KG1 (cell line): ENCODE measurements at places on chromosomes 5 and 9.

DNA sequence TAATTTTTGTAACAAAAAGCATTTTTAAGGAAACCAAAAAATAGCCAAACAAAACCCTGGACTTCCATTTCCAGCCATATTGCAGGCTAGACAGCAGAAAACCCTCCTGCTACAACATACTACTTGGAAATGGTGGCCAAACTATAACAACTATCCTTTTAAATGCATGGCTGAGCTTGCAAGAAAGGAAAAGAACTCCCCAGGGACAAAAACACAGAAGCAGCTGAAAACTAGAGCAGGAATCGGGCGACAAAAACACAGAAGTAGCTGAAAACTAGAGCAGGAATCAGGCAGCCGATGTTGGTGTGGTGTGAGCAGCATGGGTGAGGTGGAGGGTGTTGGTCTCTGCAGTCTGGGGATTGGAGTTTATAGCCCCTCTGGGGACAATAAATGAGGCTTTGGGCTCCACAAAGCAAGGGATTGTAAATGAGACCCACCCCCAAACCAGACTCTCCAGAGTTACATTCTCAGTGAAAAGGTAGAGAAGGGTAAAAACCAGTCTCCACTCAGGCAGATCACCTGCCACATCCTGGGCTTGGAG is 95.2 kb downstream of the C9orf50 start:
- no peak for DNase-seq

- no peak for DNase-seq
Observed at GRCh38 chr9:354453-354852, 139.8 kb downstream of the DOCK8 start.

DNA sequence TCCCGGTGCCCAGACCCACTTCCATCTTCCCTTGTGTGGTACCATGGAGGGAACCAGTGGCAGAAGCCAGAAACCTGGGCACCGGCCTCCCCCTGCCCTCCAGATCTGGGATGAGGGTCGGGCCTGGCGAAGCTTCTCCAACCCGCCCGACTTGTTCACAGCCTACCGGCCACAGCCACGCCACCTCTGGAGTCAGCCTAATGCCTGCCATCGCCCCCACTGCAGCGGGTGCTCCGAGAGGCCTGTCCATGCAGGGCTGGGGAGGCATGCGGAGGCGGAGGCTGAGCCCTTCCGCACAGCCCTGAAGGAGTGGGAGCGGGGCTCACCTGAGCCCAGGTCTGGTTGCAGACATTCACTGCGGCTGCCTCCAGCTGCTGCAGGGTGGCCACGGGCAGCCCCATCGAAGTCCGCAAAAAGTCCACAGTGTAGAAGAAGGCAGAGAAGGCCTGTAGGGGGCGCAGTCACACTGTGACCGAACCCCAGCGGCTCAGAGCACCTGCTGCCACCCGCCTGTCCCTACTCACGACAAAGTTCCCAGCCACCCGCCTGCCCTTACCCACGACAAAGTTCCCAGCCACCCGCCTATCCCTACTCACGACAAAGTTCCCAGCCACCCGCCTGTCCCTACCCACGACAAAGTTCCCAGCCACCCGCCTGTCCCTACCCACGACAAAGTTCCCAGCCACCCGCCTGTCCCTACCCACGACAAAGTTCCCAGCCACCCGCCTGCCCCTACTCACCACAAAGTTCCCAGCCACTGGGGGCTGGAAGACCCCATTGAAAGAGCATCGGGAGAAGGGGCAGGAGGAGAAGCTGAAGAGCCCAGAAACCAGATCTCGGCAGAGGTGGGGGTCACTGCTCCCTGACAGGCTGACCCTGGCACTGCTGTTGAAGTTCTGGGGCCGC is 3.8 kb upstream of the NPDC1 start:
- peak; percentile 32 for DNase-seq

DNA sequence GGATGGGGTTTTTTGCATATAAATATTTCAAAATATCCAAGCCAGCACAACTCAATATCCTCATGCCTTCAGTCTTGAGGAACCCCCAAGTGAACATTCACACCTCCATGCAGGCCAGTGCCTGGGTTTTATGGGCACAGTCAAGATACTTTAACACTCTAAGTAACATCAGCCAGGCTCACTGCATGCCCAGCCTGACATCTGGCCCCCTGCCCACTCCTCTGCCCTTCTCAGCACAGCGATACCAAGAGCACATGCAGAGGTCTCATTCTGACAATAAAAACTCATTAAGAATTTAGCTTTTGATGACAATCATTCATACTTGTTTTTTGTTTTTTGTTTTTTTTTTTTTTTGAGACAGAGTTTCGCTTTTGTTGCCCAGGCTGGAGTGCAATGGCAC is 250.0 kb downstream of the CWC27 start:
- no peak for DNase-seq

DNA sequence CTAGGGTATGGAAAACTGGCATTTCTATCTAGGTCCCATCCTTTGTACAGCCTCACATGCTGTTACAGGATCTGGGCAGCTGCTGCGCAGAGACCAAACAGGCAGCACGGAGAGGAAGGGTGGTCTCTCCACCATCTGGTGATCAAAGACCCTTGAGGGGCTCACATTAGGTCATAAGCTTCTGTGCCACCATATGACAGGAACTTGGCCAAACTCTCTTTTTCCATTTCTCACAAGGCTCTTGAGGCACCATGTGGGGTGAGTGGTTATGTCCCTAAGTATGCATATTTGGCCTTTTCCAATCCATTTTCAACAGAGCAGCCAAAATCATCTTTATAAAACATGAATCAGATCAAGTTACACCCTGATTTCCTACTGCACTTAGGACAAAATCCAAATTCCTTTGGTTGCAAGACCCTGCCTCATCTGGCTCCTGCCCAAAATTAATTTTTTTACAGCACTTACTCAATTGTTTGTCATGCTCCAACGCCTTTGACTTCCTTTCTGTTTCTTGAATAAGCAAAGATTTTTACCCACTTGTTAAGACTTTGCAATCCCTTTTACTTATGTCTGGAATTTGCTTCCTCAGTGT is 730.0 kb downstream of the MAT2B start:
- no peak for DNase-seq

DNA sequence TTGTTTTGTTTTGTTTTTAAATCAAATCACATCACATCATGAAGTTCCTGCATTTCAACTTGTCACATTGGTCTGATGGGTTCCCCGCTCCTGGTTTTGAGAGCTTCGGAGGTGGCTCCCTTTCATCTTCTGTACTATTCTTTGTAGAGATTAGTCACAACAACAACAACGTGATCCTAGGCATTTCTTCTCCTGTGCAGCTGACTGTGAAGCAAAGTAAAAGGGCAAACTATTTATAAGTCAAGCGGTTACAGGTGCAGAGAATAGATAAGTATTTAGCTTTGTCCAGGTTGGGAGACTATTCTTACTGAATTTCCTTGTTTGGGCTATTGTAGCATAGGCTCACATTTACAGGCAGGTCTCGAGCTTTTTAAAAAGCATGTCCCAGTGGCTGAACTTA is 197.7 kb upstream of the CDKN2B start:
- no peak for DNase-seq

GRCh38 chr9:94675008-94675881 is 35.9 kb upstream of the FBP1 start:
- DNase-seq = no peak

- DNase-seq = no peak
Observed at GRCh38 chr9:135347461-135347860, 132.1 kb upstream of the PPP1R26 start.

DNA sequence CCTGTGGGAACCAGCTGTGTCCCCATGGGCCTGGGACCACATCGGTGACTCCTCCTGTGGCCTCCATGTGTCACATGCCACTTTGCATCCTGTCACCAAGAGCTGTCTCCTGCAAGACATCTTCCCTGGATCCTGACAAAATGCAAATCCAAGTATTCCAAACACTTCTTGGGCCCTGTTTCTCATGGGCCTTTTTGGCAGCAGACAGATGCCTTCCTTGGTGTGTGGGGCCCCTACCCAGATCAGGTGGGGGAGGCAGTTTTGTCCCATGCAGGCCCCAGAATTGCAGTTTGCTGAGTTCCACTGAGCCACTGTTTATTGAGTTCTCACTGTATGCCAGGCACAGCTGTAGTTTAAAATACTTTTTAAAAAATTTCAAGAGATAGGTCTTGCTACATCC is 62.5 kb upstream of the GABRP start:
- DNase-seq = no peak

DNA sequence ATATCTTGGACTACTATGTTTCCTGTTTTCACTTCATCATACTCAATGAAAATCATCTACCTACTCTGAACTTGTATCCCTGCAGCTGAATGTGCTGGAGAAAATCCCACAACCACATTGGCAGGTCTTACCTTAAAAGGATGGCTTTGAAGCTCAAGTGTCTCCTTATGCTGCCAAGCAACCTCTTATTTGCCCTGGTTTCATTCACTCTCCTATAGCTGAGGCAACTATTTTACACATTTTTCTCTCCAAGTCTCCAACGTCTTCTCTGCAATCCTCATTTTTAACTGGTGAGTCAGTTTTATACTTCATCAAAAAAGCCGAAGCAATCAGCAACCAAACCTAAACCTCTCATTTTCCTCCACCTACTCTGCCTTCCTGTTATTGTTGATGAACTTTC is 49.7 kb downstream of the POU4F3 start:
- DNase-seq = no peak

- DNase-seq = peak; percentile 51
Observed at GRCh38 chr9:73149371-73150067, 2.1 kb upstream of the ANXA1 start.

GRCh38 chr5:178547052-178547666 is 43.0 kb downstream of the COL23A1 start:
- no peak for DNase-seq

- no peak for DNase-seq
Observed at GRCh38 chr9:34179213-34180136, 632 bp downstream of the UBAP1 start.

DNA sequence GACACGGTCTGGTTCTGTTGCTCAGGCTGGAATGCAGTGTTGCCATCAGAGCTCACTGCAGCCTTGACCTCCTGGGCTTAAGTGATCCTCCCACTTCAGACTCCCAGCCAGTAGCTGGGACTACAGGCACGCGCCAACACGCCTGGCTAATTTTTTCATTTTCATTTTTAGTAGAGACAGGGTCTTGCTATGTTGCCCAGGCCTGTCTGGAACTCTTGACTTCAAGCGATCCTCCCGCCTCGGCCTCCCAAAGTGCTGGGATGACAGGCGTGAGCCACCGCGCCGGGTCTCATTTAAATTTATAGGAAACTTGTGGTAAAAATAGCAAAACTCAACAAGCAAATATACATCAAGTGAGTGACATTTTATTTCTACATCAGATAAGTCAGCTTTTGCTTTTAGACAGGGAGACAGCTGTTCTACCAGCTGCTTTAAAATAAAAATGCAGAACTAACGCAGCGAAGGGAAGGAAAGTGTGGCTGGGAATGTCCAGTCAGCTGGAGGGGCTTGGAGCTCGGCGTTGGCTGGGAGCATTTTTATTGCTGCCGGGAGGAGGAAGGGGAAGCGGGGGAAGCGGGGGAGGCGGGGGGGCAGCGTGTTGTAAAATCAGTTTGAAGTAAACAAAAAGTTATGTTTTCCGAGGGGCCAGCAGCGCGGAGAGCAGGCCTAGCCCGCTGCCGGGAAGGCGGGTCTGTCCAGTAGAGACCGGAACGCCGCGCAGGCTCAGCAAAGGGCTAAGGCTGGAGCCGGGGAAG is 707 bp upstream of the ZFYVE16 start:
- no peak for DNase-seq

- no peak for DNase-seq
Observed at GRCh38 chr5:149174847-149175234, 33.5 kb downstream of the ABLIM3 start.
